ENCODE measurements at places on chromosomes 7 and 10.

GRCh38 chr10:110414548-110415309, 83.0 kb upstream of the DUSP5 start:
- DNase-seq = peak; percentile 89

- no peak for DNase-seq
Measured at GRCh38 chr7:6608794-6609193, 6.6 kb upstream of the ZNF853 start.

- DNase-seq = no peak
Measured at GRCh38 chr7:36010656-36011587, 142.1 kb upstream of the EEPD1 start.

DNA sequence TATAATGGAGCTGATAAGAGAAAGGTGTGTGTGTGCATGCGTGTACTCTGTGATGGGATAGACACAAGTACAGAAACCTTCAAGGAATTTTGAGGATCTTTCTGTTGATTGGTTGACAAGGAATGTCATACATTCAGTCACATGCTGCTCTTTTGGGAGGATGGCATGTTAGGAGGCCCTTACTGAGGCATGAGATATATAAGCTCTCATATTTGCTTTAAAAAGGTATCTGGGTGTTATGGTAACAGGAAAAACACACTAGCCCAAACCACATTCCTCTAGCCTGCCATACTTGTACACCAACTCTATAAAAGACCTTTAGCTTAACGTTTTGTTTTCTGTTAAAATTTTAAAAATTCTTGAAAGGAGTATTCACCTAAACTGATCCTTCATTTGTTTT, 72.5 kb upstream of the EGFR start:
- no peak for DNase-seq

GRCh38 chr10:119595134-119595675, 1.6 kb downstream of the TIAL1 start:
- no peak for DNase-seq

GRCh38 chr7:132560825-132561529, 15.3 kb downstream of the PLXNA4 start:
- no peak for DNase-seq

- DNase-seq = no peak
Measured at GRCh38 chr7:154613811-154614210, 389.1 kb downstream of the PAXIP1 start.

- no peak for DNase-seq
Measured at GRCh38 chr10:28113202-28113601, 114.3 kb upstream of the ODAD2 start.

GRCh38 chr7:123823898-123824753, 20.8 kb upstream of the HYAL4 start:
- DNase-seq = no peak

GRCh38 chr10:124259139-124259825, 159.4 kb downstream of the OAT start:
- DNase-seq = no peak

GRCh38 chr10:1134156-1134555, 78.0 kb downstream of the WDR37 start:
- DNase-seq = no peak

GRCh38 chr10:79162022-79162421, 93.3 kb downstream of the ZMIZ1 start:
- no peak for DNase-seq

DNA sequence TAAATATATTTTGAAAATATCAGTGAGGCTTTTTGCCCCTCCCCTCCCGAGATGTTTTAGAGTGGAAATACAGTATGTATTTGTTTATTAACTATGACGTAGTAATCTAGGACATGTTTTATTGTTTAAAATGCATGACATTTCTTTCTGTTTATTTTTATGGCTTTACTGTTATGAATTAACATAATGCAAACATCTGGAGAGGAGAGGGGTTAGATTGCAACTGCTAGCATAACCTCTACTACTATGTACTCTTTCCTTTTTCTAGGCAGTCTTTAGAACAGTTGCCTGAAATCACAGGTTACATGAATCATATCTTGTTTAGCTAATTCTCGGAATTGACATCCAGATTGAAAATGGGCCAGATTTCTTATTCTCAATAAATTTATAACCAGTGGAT, 7.4 kb downstream of the BTAF1 start:
- DNase-seq = no peak

DNA sequence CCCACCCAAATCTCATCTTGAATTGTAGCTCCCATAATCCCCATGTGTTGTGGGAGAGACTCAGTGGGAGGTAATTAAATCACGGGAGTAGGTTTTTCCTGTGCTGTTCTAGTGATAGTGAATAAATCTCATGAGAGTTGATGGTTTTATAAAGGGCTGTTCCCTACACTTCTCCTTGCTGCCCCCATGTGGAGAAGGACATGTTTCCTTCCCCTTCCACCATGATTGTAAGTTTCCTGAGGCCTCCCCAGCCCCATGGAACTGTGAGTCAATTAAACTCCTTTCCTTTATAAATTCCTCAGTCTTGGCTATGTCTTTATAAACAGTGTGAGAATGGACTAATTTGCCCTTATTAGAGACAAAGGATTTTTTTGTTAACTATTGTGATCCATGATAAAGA, 48.5 kb upstream of the MKX start:
- no peak for DNase-seq

GRCh38 chr7:83633516-83633915, 15.4 kb downstream of the SEMA3E start:
- DNase-seq = no peak

DNA sequence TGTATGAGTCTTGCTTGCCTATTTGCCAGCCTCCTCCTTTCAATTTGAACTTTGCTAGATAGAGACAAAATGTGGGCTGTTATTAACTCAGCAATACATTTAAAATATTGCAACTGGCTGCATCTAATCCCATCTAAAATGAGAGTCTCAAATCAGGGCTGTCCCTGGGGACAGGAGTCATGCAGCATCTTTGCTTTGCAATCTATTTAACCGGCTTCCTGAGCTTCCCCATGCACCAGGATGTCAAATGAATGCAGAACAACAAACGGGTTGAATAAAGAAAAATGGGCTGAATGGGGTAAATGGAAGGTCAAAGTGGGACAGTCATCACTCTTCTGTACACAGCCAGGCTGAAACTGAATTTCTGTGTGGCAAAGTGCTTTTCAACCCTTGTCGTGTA, 89.2 kb downstream of the AOAH start:
- no peak for DNase-seq

DNA sequence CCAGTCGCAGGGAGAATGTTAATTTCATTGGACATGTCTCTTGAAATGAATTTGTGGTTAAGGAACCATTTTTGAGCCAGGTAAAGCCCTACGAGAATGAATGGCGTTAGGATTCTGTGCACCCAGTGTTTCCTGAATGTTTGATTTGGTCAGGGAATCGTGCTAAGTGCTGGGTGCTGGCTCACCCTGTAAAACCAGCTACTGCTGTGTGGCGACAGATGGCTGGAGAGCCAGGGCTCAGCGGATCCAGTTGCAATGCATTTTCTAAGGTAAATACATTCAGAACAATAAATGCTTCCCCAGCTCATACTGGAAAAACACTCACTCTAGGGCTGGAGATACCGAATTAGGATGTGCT, 355.5 kb downstream of the GLRX3 start:
- no peak for DNase-seq

DNA sequence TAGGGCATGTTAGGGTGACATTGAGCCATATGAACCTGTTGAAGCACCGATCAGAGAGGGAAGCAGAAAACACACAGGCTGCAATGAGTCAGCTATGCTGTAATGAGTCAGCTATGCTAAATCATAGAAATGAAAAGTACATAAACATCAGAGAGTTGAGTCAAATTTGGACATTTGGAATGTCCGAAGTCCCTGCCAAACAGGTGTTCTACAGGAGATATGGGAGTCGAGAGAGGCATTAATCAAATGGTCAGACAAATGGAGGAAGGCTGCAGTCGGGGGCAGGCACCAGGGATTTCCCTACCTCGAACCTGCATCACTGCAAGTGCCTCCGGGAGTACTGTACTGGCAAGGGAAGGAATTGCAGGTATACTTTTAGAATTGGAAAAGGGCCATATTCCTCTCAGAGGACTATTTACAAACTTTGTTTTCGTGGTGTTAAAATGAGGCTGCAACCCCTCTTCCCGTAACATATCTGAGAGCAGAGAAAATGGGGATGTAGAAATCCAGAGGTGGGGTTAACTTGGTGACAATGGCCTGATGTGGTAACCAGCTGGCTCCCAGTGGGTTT, 8.8 kb upstream of the ZC3HAV1 start:
- no peak for DNase-seq

GRCh38 chr7:148723166-148723559, 24.5 kb downstream of the CUL1 start:
- no peak for DNase-seq

- no peak for DNase-seq
Measured at GRCh38 chr10:47402641-47403301, 18.7 kb upstream of the ZNF488 start.

GRCh38 chr7:91088691-91089090, 175.5 kb upstream of the FZD1 start:
- DNase-seq = no peak

GRCh38 chr7:5396542-5396941, 27.1 kb downstream of the TNRC18 start:
- DNase-seq = peak; percentile 25

GRCh38 chr10:101644002-101644401, 51.0 kb downstream of the FBXW4 start:
- no peak for DNase-seq

GRCh38 chr10:112775381-112775780, 174.7 kb upstream of the TCF7L2 start:
- no peak for DNase-seq

DNA sequence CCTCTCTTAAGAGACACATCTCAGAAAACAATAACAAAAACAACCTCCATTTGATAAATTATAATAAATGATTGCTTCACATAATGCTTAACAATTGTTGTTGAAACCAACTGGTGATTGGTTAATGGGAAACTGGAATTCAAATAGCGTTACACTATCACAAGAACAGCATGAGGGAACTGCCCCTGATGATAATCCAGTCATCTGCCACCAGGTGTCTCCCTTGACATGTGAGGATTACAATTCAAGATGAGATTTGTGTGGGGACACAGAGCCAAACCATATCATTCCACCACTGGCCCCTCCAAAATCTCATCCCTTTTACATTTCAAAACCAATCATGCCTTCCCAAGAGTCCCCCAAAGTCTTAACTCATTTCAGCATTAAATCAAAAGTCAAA, 375.9 kb downstream of the BMPER start:
- DNase-seq = no peak

- DNase-seq = no peak
Measured at GRCh38 chr10:15225511-15225910, 57.0 kb upstream of the NMT2 start.

- no peak for DNase-seq
Measured at GRCh38 chr10:9228771-9229170, 1174.3 kb downstream of the GATA3 start.

DNA sequence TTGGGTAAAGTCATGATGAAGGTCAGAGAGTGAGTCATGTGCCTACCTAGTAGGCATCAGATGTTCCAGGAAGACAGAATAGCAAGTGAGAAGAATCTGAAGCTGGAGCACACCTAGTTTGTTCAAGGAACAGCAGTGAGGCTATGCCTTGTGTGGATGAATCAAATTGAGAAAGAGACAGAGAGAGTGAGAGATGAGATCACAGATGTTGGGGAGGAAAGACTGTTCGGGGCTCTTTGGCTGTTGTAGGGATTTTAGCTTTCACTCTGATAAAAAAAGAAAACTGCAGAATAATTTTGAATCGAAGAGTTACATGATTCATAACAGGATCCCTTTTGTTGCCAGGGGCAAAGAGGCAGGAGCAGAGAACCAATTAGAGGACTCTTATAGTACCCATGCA, 6.3 kb downstream of the LIPF start:
- DNase-seq = no peak

- no peak for DNase-seq
Measured at GRCh38 chr7:21550821-21551531, 8.1 kb downstream of the DNAH11 start.

DNA sequence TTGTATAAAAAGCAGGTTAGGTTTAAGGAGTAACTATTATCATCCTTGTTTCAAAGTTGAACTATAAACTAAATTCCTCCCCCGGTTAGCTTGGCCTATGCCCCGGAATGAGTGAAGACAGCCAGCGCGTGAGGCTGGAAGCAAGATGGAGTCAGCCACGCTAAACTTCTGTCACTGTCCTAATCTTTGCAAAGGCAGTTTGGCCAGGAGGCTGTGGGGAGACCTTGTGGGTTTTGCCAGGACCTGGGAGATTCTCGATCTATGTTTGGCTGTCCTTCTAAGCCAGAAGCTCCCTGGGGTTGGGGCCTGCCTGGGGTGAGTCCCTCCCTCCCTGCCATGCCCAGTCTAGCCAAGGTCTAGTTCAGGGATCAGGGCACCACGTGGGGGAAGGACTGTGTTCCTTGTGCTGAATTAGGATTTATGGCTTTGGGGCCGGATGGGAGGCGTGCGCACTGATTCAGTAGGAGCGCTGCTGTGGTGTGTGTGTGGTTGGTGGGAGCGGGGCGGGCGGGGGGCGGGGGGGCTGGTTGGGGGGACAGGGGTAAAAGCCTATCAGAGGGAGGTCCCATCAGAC, 871 bp upstream of the GTF2IRD1 start:
- DNase-seq = no peak

DNA sequence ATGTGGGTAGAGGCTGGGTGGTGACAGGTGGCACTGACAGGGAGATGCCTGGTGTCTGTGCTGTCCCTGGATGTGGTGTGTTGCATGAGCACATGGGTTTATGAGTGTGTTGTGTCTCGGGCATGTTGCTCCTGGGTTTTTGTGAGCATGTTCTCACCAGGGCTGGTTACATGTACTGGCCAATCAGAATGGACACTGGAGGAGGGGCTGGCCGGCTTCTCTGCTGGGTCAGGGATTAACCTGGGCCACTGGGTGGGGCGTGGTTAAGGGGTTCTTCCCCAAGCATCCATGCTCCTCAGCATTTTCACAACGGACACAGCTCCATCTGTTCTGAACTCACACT, 20.8 kb upstream of the VOPP1 start:
- no peak for DNase-seq

DNA sequence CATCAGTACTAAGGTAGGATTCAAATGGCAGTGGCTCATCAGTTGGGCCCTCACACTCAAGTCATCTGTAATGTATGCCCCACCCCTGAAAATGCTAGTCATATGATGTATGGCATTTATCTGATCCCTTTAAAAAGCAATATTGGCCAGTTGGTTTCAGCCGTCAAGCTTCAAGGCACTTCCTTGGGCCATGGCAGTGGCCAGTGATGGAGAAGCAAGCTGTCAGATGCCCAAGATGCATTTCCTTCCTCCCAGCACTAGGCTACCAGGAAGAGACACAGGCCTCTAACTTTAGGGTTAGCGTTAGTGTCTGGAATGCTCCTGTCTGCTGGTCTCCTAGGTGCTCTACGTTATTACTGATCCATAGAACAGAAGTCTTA, 64.1 kb downstream of the PIK3AP1 start:
- no peak for DNase-seq

DNA sequence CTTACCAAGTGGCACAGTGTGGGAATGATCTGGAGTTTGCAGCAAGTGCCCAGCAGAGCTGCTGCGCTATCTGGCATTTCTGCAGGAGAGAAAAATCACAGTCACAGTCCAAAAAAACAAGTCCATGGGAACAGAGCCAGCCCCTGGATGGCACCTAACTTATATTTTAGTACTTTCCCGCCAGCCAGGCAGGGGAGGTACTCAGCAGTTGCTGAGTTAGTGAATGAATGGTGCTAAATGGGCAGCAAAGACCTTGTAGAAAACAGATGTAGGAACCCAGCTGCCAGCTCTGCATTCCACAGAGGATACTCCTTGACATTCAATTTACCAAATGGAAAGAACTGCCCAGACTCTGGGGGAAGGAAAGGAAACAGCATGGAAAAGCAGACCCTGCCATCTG, 54.5 kb downstream of the GSDME start:
- no peak for DNase-seq

- DNase-seq = no peak
Measured at GRCh38 chr10:126186766-126187165, 201.5 kb downstream of the ADAM12 start.

GRCh38 chr10:74887614-74888284, 61.3 kb downstream of the KAT6B start:
- no peak for DNase-seq
